ENCODE measurements at places on chromosomes 2 and 18.

GRCh38 chr18:22465859-22466457 lies 48.2 kb upstream of the CTAGE1 start:
- DNase-seq = no peak

DNA sequence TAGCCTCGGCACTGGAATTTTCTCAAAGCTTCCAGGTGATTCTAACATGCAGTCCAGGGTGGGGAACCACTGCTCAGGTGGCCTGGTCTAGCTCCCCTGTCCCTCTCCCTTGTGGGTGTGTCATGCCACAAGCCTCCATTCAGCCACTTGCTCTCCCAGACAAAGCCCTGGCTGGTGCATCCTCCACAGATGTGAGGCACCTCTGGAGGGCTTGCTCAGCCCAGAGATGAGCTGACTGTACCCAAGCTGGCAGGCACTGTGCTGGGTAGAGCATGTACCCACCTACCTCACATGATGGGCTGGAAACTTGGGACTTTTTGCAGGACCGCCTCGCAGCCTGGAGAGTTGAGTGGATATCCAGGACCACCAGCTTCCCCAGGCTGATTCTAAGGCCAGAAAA lies 88.1 kb downstream of the ZBTB7C start:
- no peak for DNase-seq

DNA sequence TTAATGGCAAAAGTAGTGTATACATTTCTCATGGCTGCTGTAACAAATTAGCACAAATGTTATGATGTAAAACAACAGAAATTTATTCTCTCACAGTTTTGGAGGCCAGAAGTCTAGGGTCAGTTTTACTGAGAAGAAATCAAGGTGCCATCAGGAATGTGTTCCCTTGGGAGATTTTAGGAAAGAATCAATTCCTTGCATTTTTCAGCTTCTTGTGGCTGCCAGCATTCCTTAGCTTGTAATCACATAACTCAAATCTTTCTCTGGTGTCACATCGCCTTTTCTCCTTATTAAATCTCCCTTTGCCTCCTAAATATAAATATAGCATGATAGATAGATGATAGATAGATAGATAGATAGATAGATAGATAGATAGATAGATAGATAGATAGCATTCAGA lies 307.0 kb upstream of the REG3G start:
- DNase-seq = no peak

DNA sequence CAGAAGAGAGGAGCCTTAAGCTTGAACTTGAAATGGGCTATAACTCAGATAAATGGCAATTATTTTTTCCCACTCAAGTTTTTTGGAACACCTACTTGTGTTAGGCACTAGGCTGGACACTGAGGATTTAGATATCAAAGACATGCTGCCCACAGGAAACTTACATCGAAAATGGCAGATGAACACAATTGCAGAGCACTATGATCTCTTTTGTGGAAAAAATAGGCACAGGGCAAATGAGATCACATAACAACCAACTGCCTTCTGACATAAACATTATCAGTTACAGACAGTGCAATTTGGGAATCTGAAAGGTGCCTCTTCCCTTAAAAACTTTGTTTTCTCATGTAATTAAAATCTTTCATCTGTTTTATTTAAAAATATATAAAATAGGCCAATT lies 3.8 kb upstream of the IRS1 start:
- no peak for DNase-seq

DNA sequence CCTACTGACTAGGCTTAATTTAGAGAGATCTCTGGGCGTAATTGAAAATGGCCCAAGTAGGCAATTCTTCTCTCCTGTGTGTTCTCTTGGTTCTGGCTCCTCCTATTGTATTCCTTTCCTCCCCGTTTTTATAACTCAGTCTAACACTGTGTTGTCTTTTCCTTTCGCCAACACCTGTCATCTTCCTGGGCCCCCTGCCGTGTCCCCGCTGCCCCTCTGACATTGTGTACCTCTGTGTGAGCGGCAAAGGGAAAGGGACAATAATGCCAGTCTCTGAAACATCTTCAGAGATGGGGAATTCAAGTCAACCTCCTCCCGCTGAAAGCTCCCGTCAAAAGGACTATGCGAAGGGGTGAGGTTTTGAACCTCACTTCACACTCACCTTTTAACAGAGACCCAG lies 210.9 kb downstream of the GBX2 start:
- no peak for DNase-seq

DNA sequence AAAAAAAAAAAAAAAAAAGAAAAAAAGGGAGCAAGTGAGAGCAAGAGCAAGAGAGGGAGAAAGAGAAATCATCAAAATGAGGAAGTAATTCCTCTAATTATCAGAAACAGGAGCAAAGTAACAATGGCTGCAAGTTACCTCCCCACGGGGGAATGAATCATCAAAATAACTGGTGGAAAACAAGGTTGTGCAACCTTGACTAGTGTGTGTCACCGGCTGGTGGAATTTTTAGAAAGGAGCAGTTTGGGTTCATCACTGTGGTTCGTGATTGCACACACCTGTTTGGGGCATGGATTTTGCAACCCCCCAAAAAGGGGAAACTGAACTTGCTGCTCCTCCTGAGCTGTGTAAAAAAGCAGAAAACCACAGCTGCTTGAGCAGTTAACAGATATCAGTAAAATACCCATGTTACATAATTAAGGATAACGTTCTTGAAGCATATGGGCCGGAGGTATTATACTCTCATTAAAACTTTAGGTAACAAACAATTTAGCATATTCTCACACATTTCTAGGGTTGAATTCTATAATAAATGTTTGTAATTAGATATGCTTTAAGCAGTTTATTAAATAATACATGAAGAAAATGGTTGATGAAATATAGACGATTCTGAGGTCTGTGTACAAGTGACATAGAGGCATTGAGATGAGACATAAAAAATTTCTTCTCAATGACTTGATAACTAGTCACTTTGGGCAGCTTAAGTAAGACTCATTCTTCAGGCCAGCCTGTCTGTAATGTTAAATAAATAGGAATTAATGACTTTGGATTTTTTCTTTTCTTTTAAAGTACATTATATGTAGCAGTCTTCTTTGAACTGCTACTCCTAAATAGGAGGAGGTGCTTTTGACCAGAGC lies 184.2 kb upstream of the ZEB2 start:
- no peak for DNase-seq

GRCh38 chr2:39730685-39731302 lies 48.3 kb downstream of the THUMPD2 start:
- no peak for DNase-seq

GRCh38 chr2:241010531-241011295 lies 12.3 kb downstream of the SNED1 start:
- DNase-seq = no peak

DNA sequence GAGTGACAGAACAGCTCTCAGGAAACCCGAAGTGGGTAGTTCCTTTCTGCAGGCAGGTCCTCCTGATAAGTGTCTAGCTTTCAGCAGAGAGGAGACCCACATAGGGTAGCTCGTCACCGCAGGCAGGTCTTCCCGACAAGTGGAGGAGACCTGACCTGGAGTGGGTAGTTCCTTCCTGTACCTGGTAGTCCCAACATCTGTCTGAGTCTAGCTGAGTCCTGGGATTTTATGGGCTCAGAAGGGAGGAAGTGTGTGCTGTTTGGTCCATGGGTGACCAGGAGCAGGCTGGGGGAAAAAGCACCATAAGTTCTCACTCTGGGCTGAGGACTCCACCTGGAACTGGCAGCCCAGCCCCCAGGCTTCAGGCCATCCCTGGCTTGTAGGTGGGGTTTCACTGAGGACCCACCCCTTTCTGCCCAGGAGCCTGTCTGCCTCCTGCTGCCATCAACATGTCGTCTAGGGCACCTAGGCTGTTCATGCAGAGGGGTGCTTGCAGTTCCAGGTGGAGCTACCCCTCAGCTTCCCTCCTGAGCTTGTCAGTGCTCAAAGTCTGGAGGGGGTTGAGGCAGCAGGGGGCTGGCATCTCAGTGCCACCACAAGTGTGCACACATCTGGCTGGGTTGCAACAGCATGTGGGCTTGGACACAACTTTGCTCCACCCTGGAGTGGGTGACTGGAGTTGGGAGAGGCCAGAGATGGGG lies 9.4 kb downstream of the DYSF start:
- DNase-seq = no peak

DNA sequence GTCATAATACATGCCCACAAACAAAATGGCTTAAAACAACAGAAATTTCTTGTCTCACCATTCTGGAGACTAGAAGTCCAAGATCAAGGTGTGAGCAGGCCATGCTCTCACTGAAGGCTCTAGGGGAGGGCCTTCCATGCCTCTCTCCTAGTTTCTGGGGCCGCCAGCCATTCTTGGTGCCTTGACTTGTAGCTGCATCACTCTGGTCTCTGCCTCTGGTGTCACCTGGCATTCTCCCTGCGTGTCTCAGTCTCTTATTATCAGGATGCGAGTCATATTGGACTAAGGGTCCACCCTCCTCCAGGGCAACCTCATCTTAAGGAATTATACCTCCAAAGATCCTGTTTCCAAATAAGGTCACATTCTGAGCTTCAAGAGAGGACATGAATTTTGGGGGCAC lies 76.1 kb downstream of the KCNF1 start:
- DNase-seq = no peak

DNA sequence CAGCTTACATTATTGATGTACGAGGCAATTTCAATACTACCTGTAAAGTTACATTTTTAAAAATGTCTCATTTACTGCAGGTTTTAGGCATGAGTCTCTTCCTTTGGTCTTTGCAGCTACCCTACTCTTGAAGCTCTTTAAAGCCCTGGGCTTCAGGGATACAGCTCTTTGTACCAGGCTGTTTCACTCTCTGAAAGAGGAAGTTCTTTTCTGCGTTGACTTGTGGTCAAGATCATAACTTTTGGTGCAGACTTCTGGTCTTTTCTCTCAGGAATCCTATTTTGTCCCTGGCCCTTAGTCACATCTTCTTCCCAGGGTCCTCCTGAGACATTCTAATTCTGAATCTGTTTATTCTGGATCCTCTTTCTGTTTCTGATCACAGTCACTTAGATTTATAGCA lies 16.6 kb upstream of the HRH4 start:
- DNase-seq = no peak

DNA sequence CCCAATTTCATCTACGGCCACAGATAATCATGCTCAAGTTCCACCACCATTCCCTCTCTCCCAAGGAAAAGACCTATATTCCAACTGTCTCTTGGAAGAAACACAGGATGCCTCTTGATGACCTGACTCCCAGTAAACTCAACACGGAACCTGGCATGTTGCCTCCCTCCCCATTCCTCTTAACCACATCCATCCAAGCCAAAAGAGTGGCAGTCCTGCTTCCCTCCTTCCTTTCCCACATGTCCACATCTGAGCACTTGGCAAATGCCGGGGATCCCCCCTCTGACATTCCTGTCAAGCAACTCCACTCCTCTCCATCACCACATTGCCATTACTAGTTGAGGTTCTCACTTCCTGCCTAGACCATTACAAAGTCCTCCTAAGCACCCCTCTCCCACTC lies 49.4 kb downstream of the PID1 start:
- no peak for DNase-seq

DNA sequence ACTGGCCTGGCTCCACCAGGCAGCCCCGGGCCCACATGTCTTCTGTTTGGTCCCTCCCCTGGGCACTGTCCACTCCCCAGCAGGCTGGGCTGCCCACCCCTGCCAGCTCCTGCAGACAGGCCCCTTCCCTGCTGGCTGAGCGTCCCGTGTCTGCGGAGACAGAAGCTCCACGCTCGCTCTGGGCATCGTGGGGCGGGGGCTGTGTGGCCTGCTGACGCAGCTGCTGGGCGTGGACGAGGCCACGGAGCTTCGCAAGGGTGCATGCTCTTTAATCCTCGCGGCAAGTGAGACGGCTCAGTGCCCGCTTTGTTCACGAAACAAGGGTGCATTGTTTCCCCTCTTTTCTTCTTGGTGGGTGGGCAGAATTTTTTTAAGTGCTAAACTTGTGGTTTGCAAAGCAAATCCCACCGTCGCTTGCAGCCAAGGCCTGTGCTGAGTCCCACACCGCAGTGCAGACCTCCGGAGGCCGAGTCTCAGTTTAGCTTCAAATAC lies 132.8 kb upstream of the CTDP1 start:
- no peak for DNase-seq

DNA sequence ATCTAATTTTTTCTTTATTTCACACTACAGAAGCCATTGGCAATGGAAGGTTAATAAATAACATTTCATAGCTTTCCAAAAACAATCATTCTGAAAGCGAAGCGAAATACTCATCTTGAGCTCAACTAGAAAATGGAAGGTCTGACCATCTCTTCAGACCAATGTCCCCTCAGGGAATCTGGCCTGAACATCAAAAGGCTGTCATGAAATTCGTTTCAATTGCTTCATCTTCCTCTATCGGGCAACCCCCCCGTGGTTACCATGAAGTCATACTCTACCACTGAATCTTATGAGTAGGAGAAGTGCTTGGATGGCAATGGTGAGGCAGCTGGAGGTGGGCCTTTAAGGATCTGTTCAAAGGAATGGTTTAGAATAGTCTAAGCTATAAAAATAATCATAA lies 22.9 kb upstream of the CYTIP start:
- DNase-seq = no peak

DNA sequence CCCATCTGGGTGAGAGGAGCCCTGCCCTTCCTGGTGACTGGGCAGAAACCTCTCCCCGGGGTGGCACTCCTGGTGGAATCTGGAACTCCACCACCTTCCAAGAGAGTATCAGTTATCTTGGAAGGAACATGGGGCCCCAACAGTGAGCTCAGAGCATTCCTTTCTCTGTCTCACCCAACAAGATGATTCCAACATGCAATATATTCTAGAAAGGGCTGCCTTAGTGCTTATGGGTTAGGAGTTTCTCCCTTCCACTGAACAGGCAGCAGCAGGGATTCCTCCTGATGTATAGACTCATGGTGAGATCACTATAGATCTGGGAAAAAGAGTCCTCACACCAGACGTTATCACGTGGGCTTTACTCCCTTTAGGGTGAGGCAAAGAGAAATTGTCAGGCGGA lies 147.1 kb downstream of the COL4A4 start:
- DNase-seq = no peak

DNA sequence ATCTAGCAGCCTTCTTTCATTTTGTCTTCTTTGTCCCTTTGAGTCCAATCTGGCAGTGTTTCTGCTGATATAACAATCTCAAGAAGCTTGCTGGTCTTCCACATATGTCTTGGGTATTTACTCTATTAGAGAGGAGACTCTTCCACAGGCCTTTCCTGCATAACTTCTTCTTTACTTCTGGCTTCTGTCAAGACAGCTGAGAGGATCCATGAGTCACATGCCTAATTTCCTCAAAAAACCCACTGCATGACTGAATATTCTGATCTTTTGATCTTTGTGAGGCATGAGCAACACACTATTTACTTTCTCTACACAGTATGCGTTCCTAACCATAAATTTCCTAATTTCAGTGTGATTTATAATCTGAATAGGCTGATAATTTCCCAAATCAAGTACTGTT lies 5.1 kb upstream of the DCC start:
- DNase-seq = no peak

- DNase-seq = no peak
Observed at GRCh38 chr2:189865826-189866225, 81.6 kb downstream of the PMS1 start.

GRCh38 chr2:105262651-105263091 lies 21.1 kb downstream of the GPR45 start:
- DNase-seq = no peak

DNA sequence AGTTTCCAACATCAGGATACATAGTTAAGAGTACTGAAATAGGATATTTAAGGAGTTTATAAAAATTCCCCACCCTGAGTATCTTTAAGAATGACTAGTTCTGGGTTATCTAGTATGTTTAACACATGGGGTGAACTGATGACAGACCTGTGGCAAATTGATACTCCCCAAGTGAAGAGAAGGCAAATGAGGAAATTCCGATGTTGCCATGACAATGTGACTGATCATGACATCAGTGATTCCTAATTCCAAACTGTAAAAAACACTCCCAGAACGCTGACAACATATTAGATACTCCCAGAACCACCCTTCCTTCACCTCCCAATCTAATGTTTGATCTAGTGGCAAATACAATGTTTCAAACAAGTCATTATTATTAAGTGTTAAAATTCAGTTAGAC lies 77.6 kb downstream of the RBMS1 start:
- no peak for DNase-seq

All from effector CD8-positive, alpha-beta T cell (primary cell).